CD4-positive, alpha-beta memory T cell (primary cell): ENCODE measurements at places on chromosomes 5 and 9. TPM values are rescaled to one million over a fixed set of nuclear protein-coding genes. Genes with fewer than 3 reads are reported as not detected.

The ACSL6 gene
- total RNA-seq = 50.4 TPM

The ALDOB gene
- total RNA-seq = not detected

The SH3TC2 gene
- not detected for total RNA-seq

The BAAT gene
- total RNA-seq = 0.15 TPM
